ENCODE measurements at places on chromosomes 1 and 21.

- peak; percentile 59 for DNase-seq
These were observed 7.3 kb upstream of the AMIGO1 start for GRCh38 chr1:109516872-109517271.

GRCh38 chr1:39779821-39780220 lies 8.7 kb upstream of the OXCT2 start:
- DNase-seq = no peak

DNA sequence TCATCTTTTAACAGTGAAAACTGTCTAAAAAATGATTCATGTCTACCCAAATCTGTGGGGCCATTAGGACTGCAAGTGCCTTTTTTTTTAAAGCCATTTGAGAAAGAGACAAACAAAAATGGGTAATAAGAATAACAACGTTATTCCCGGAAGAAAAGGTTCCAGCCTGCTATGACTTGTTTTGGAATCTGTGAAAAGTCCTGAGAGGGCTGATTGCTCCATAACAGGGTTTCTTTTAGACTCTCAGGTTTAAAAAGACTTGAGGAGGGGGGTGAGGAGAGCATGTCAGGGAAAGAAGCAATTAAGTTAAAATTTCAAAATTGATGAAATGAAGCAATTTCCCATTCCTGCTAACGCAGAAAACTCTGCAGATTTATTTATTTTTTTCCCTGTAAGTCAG lies 56.4 kb downstream of the CACHD1 start:
- no peak for DNase-seq

GRCh38 chr1:15170071-15170470 lies 16.5 kb downstream of the TMEM51 start:
- DNase-seq = no peak

- DNase-seq = no peak
These were observed 31.8 kb upstream of the CDC14A start for GRCh38 chr1:100320311-100321099.

DNA sequence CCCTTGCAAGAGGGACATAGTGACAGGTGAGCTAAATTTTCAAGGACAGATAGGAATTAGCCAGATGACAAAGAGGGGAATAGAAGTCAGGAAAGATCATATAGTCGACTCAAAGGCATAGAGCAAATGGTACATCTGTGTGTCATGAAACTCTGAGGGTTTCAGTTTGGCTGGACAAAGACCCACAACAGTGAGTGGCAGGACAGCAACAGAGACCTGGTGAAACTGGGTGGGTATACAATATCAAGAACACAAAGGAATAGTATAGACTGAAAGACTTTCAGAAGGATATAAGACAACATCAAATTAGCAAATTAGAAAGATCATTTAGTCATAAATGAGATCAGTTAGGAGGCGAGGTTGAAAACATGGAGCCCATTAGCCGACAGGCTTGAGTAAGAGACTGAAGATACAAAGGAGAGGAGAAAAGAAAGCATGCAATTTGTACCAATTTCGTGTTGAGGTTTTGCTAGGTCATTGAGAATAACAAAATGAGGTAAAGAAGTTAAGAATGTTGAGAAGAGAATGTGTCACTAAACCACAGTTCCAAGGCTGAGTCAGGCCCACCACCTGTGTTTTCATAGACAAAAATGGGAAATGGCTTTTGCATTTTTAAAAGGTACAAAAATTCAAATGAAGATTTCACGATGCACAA lies 213.8 kb downstream of the HHIPL2 start:
- DNase-seq = peak; percentile 44

GRCh38 chr1:44700573-44700972 lies 26.1 kb downstream of the ARMH1 start:
- DNase-seq = no peak

DNA sequence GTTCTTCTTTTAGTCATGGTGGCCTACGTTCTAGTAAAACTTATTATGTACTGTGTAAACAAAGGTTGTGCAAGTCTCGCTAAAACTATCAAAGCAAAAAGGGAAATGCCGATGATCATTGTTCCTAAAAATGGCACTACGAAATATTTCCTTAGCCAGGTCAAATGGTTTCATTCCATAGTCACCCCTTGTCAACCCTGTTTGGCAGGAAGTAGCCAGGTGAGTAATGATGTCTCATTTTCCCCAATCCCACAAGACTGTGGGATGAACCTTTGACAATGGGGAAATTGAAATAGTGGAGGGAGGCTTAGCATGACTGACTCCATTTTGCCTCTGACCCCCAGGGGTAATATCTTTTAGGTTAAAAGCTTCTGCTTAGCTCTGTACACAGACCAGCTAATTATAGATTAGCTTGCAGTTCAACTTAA lies 5.6 kb upstream of the REN start:
- DNase-seq = peak; percentile 97

- no peak for DNase-seq
These were observed 387.3 kb downstream of the RYR2 start for GRCh38 chr1:237429252-237429651.

DNA sequence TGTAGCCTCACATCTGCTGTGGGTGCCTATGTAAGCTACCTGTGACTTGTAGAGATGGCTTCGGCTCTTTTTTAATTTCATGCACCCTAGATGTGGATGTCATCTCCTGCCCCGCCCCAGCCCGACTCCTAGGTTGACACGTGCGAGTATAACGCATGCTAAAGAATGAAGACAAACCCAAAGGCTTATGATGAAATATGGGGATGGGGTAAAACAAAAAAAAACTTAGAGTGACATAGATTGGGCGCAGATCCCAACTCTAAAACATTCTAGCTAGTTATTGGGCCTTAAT lies 613 bp upstream of the ERO1B start:
- no peak for DNase-seq

- no peak for DNase-seq
These were observed 1.2 kb upstream of the RIIAD1 start for GRCh38 chr1:151720125-151720524.

DNA sequence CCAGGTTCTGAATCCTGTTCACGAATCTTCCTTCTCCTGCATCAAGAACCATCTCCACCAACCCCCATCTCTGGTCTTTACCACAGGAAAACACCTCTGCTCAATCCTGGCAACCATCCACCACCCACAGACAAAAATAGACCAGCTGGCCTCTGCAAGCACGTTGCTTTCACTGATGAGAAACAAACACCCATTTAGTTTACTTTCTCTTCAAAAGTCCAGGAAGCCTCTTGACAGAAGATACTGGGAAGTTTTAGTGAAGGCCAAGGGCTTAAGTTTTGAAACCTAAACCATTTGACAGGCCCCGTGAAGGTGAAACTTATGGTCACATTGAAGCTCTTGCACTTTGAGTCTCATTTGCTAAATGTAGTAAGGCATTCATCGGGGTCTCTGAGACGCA lies 122.6 kb upstream of the PPP2R5A start:
- DNase-seq = peak; percentile 57

DNA sequence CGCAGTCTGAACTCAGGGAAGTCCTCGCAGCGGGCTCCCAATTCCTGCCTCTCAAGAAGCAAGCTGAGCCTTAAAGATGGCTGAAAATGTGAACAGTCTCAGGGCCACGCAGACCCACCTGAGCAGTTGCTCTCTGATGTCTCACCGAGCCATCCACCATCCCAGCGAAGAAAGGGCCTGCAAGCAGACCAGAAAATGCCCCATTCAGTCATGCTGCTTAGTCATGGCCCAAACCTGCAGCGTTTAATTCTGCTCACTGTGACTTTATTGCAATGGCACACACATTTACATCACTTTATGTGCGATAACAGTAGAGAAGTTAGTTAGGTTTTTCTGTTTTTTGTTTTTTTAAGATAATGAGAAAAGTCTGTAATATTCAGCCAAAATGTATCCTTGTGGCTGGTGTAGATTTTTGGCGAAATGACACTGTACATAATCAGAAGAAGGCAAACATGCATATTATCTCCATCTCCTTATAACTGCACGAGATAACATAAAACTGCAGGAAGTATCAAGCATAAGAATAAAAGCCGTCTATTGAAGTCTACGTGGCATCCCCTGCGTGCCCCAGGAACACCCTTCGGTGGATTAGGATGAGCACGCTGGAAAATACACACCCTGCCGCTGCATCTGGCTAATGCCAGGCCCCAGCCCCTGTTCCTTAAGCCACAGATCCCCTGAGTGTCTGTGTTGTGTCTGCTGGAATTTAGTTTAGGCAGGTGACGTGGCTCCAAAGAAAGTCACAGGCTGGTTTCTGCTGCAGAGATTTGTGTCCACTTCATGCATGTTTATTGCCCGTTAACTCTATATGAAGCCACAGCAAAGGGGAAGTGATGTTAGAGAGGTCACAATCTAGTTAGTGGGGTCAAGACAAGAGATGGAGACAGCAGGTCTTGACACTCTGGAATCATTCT lies 119.8 kb upstream of the IRF2BP2 start:
- DNase-seq = no peak

DNA sequence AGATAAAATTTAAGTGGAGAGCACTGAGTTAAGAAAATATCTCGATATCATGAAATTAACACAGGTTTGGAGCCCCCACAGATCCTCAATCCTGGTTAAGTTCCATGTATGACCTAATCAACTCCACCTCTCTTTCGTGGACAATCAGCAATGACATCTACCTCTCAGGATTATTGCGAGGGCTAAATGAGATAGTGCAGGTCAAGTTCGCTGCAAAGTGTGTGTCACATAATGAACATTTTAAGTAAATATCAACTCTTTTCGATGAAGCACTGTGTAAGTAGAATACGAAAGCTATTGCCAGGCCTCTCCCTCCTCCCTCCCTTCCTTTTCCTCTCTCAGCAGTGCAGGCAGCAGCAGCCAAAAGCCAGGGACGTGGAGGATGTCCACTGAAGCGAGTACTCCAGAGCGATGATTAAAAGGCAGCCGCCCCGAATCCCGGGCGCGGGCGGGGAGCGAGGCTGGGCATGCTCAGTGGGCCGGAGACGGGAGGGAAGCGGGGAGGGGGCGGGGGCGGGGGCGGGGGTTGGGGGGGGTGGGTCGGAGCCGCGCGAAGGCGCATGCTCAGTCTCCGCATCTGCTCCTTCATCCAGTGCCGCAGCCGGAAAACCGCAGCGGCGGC lies at the start of gene CAMSAP2:
Gene CAMSAP2, plus strand, starts transcription at position 567 of the 622 bp plus-strand sequence. CDS start 935 bp downstream, outside the sequence.
- peak; percentile 96 for DNase-seq

- peak; percentile 50 for DNase-seq
These were observed 485 bp downstream of the SIPA1L2 start for GRCh38 chr1:232629250-232630046.

DNA sequence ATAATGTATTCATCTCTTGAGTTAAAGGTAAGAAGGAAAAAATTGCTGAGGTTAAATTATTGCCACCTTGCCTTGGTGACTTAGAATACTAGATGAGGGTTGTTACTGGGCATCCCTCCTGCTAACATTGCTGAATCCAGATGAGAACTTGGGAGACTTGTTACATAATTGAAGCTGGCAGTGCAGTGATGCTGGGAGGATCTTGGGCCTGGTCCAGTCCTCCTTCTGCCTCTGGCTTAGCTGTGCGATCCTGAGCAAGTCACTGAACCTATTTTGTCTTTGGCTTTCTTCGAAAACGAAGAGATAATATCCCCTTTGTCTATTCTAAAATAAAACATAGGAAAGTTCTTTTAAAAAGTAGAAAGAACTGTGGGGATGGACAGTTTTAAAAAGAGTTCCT lies 244.9 kb upstream of the NRIP1 start:
- DNase-seq = no peak

GRCh38 chr1:30345491-30346130 lies 377.8 kb downstream of the MATN1 start:
- peak; percentile 39 for DNase-seq

DNA sequence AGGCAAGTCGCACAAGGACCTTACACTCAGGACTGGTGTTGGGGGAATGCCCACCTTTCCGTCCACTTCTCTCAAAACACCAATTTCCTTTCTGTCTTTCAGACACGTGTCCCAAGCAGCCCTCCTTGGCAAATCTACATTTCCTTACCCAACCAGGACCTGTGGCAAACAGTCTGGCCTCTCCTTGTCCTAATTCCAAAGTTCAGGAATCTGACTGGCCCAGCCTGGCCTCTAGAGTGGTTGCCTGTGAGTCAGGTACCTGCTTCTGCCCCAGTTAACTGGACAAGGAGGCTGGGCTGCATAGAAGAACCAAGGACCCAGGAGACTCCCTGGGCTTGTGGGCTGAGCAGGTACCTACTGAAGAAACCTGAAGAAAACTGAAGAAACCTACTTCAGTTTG lies 34.3 kb upstream of the CITED4 start:
- no peak for DNase-seq

GRCh38 chr1:29824511-29825273 lies 588.4 kb downstream of the PTPRU start:
- no peak for DNase-seq

GRCh38 chr1:51736702-51737101 lies 119.8 kb downstream of the OSBPL9 start:
- DNase-seq = peak; percentile 86

DNA sequence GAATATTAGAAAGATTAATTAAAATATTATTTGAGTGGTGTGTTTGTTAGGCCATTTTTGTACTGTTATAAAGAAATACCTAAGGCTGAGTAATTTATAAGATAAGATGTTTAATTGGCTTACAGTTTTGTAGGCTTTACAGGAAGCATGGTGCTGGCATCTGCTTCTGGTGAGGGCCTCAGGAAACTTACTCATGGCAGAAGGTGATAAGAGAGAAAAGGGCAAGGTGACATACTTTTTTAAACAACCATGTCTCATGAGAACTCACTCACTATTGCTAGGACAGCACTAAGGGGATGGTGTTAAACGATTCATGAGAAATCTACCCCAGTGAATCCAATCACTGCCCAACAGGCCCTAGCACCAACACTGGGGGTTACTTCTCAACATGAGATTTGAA lies 56.7 kb upstream of the RGS21 start:
- DNase-seq = no peak

DNA sequence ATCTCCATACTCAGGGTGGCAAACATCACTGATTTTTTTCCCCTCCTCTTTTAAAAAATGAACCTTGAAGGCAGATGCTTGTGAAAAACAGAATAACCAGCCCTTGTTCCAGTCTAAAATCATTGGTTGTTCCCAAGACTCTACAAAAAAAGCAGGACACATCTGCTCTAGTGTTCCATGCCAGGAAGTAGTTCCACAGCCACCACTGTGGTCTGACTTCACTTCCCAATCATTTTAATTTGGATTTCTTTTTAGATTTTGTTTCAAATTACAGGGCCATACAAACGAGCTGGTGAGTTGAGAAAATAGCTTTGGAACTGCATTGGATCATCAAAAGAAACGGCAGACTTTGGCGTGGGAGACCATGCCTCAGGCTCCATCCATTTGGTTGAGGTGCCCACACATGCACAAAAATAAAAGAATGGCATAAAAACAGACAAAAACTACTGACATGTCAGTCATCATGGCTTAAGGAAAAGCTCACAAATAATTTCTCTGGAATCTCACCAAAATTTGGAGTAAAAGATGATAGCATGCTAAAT lies 210.0 kb downstream of the GABPA start:
- DNase-seq = no peak

- no peak for DNase-seq
These were observed 64.2 kb upstream of the CASZ1 start for GRCh38 chr1:10860682-10861081.

DNA sequence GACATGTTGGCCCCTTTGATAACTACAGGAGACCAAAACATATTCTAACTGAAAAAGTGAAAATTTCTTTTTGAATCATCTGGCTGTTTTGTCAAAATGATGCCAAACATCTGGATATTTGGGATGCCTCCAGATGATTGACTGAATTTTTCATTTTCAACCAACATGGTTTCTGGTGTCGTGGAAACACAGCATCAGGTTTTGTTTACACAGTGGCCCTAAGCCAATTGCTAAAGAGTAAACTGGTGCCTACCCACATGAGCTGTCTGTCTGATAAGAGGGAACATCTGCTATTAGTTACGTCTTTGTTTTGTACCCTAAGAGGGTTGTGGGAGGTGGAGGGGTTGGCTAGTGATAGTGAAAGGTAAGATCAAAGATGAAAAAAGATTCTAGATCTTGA lies 204.8 kb downstream of the KCNK2 start:
- DNase-seq = no peak

GRCh38 chr21:29299046-29299915 lies 559 bp downstream of the BACH1 start:
- peak; percentile 67 for DNase-seq

Data from kidney tubule cell (primary cell).